Astrocyte (in vitro differentiated cells and primary cell): ENCODE measurements at places on chromosomes 13 and 19.

- DNase-seq: no peak
These were observed 424.7 kb downstream of the IRS2 start for GRCh38 chr13:109361562-109362289.

DNA sequence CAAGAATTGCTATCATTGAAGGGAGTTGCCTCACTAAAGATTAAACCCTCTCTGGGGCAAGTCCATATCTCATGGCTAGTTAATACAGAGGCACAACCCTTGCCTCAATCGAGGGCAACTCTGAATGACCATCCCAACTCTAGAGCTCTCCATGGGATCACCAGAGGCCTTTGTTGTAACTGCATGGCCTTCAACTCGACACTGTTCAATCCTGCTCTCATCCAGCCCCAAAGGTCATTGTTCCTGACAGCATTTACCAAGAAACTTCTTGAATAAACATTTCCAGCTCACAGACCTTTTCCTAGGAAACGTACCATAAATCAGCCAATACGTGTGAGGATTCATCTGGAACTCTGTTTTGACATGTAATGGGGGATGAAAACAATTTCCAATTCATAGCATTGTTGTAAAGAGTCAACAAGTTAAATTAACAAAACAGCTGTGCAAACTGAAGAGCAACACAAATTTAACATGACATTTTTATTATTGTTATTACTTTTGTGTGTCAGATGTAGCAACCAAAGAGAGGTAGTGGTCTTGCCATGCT, 452.7 kb downstream of the SUCLA2 start:
- DNase-seq: no peak

DNA sequence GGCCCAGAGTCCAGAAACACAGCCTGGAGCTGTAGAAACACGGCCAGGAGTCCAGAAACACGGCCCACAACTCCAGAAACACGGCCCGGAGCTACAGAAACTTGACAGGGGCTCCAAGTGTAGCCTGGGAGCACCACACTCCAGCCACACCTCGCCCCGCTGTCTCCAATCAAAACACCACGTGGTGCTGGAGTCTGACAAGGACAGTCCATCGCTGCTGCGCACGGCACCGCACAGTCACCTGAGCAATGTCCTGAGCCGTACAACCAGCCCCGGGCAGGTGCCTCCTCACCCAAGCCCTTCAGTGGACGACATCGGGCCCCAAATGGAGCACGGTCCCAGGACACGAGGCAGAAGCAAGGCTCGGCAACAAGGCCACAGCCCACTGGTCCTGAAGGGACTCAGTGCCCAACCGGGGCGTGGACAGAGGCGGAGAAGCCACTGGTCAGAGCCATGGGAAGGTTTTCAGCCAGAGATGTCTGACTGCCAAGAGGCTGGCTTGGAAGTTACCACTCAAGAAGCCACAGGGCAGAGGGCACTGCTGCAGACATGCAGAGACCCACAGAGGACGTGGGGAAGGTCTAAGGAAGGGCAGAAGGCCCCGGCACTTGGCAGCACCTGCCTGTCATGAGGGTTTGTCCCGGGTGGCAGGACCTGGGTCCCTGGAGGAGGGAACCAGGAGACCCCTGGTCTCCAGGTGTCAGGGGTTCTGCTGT, 19.7 kb upstream of the PLPP2 start:
- no peak for DNase-seq

- no peak for DNase-seq
These were observed 20.1 kb upstream of the MIER2 start for GRCh38 chr19:364496-365287.

- DNase-seq: no peak
These were observed 43.7 kb downstream of the ZNF557 start for GRCh38 chr19:7113233-7113632.

- no peak for DNase-seq
These were observed 54.7 kb downstream of the ZNF787 start for GRCh38 chr19:56066152-56067023.

DNA sequence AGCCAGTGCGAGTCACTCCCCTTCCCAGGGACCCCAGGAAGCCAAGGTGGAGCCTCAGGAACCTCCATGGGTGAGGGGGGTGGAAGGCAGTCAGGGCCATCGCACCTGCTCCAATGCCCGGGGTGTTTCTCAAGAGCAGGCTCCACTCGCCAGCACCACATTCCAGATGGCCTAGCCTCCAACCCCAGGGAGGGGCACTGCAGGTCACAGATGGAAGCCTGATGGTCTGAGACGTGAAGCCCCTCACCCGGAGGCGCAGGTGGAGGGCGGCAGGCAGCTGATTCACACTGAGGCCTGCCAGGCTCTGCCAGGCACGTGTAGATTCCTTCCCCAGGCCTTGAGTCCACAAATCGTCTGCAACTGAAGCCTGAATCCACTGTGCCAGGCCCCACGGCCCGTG, 23.0 kb upstream of the ISYNA1 start:
- DNase-seq: no peak

- no peak for DNase-seq
These were observed 29.2 kb upstream of the FGF9 start for GRCh38 chr13:21641629-21642028.

DNA sequence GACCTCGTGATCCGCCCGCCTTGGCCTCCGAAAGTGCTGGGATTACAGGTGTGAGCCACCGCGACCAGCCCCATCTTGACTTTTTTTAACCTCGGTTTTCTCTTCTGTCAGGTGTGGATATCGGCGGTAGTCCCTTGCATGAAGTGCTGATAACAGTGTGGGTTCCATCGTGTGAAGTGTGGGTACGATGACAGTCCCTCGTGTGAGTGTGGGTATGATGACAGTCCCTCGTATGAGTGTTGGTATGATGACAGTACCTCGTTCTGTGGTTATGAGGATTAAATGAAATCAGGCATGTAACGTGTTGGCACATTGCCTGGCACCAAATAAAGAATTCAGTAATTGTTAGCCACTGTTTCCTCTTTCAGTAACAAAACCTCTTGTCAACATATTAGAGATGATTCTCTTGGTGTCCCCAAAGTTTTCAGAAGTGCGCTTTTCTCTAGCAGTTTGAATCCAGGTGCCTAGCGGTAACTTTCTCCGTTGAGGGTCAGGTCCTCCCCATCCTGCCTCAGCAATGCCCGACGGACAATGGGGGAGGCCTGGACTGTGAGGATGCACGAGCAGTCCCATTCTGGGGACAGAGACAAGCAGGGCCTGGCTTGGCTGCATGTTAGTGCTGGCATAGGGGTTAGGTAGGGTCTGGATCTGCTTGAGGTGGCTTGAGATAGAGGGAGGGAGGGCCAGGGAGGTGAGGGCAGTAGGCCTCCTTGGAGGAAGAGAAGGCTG, 15.3 kb downstream of the GATAD2A start:
- DNase-seq: peak; percentile 29

GRCh38 chr13:40617801-40618356, 48.6 kb downstream of the FOXO1 start:
- no peak for DNase-seq

- DNase-seq: no peak
These were observed 506.7 kb downstream of the KCTD12 start for GRCh38 chr13:76379341-76380105.

DNA sequence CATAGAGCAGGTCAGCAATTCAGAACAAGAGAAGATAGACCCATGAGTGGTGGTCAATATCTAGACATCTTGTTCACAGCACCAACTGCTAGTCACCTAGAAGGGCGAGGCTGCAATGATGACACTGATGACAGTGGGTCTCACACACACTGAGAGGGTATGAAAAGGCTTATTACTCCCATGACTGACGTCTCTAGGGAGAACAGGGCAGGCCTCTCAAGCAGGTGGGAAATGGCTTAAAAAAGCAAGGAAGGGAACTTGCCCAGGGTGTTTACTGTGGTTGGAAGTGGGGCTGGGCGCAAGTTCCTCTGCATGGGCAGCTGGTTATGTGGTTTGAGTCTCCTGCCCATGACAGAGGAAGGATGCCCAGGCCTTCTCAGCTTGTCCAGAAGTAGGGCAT, 33.8 kb downstream of the ZNF44 start:
- no peak for DNase-seq

DNA sequence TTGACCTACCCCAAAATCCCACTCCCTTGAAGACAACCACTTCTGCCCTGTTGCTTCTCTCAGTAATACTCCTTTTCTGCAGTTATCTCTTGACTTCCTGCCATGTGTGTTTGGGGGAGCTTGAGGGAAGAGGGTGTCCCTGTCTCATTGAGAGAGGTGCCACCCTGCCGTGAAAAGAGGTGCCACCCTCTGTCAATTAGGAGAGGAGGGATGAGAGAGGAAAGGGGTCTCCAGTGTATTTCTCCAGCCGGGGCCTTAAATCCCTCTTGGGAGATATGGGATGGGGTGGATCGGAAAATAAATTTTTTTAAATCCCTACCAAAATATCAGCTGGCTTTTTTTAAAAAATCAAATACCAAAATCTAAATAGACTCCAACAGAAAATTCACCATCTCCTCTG, 16.5 kb downstream of the PLD3 start:
- no peak for DNase-seq

DNA sequence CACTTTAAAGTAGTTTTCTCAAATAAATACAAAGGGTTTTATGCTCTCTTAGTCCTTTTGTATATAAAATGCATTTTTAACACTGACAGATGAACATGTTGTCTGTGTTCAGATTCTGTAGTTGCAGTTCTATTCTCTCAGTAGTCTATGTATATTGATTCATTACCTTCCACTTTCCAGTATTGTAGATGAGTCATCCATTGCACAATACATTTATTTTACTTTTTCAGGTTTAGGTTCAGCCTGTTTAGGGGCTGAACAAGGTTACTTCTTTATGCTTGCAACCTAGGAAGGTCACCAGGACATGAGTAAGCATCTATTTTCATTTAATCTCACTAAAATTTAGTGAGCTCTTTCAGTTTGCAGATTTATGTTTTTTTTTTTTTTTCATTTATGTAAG, 173.6 kb downstream of the NALCN start:
- no peak for DNase-seq

- DNase-seq: no peak
These were observed 32.3 kb upstream of the UQCRFS1 start for GRCh38 chr19:29245215-29245614.

- DNase-seq: no peak
These were observed 208.0 kb downstream of the DLEU7 start for GRCh38 chr13:50635504-50635903.

GRCh38 chr13:33548069-33548468, 262.5 kb upstream of the STARD13 start:
- no peak for DNase-seq

DNA sequence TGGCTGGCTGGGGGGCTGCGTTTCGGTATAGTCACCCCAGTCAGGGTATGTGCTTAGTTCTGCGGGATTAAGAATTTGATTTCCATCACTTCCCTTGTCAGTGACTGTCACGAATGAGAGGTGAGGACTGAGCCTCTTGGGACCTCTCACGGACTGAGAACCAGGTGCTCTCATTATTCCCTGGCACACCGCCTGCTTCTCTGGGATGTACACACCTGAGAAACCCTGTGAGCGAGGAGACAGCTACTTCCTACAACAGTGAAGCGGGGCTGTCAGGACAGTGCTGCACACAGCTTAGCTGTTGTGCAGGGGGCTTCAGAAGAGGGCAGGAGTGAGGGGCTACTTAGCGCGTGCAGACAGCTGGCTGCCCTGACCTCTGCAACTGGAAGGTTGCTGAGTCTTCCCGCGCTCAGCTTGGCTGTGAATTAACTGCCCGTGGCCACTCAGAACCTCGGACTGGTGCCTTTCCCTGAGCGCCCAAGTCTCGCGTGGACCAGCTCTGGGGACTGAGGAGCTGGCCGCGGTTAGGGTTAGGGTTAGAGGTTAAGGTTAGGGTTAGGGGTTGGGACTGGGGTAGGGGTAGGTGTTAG, 65.3 kb upstream of the MCF2L start:
- DNase-seq: no peak

DNA sequence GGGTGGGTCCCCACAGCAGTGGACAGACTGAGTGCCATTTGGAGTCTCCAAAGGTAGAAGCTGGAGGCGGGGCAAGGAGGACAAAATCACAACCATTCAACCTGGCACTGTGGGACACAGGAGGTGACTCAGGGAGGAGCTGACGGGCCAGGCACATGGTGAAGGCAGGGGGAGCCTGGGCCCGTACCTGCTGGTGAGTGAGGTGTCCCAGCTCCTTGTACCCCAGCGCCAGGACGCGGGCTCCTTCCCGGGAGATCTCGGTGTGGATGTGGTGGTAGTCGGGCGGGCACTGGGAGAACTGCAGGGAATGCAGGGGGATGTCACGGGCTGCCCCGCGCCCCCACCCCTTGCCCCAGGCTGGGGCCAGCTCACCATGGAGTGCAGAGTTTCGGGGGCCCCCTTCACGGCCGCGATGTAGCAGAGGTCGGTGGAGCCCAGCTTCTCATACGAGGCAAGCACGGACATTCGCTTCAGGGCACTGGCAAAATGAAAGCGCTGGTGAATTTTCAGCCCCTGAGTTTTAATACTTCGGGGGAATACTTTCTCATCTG, 9.8 kb downstream of the ATP13A1 start:
- no peak for DNase-seq

GRCh38 chr19:3613818-3614661, 7.4 kb upstream of the TBXA2R start:
- DNase-seq: no peak

GRCh38 chr13:97526556-97526955, 92.6 kb downstream of the RAP2A start:
- DNase-seq: no peak

DNA sequence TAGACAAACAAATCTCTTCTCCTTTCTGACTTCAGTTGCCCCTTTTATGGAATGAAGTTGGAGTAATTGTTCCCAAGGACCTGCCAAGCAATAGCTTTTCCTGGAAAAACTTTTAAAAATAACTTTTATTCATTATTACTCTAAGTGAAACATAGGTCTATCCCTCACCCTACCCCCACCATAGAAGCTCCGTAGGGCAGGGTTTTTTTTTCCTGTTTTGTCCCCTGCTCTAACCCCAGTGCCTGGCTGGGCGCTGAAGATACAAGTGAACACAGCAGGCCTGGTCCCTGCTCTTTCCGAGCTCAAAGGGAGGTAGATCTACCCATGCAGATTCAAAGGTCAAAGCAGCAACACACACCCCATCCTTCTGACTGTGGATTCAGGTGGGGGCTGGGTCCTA, 8.7 kb upstream of the GNG8 start:
- DNase-seq: no peak

GRCh38 chr19:39599116-39599515, 3.2 kb upstream of the LGALS13 start:
- peak; percentile 8 for DNase-seq

GRCh38 chr13:50365408-50366391, 350.5 kb downstream of the KCNRG start:
- DNase-seq: no peak

- no peak for DNase-seq
These were observed 25.6 kb downstream of the BRCA2 start for GRCh38 chr13:32340914-32341313.

GRCh38 chr19:16885166-16885565, 3.6 kb upstream of the F2RL3 start:
- no peak for DNase-seq

GRCh38 chr19:18119013-18119716, 21.6 kb downstream of the MAST3 start:
- DNase-seq: no peak

- peak; percentile 35 for DNase-seq
These were observed 128.9 kb downstream of the RNF17 start for GRCh38 chr13:24892829-24893228.

- peak; percentile 97 for DNase-seq
These were observed 40.3 kb upstream of the USPL1 start for GRCh38 chr13:30577401-30577852.
